Ovary (tissue), 10 donors: ENCODE measurements at places on chromosomes 6 and 20. TPM values are rescaled to one million over a fixed set of nuclear protein-coding genes. Genes with fewer than 3 reads are reported as not detected.

- no peaks in the 10 kb centered on the region for H3K4me1 ChIP-seq
- no peaks in the 10 kb centered on the region for H3K36me3 ChIP-seq
- H3K27ac ChIP-seq = no peak overlapping the region
- no peak overlapping the region for H3K4me3 ChIP-seq
Observed at GRCh38 chr20:56826705-56827665, 197.9 kb downstream of the TFAP2C start.

DNA sequence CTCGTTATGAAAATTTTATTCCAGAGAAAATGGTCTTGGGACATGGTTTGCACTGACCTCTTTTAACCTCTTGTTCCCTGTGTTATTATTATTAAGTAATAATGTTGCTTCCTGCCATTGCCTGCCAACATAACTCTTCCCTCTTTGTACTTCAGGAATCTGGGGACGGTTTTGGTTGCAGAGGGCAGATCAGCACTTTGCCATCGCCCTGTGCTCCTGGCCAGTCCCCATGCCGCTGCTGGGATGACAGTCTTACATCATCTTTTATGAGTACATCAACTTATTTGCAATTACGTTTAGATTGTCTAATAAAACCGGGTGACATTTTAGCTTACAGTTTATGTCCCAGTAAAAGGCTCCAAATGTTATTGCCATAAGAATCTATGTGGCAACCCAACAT lies 157.2 kb downstream of the CDH26 start:
- no peak for DNase-seq
- H3K4me3 ChIP-seq = no peak overlapping the region
- no peaks in the 10 kb centered on the region for H3K27me3 ChIP-seq
- H3K4me1 ChIP-seq = no peaks in the 10 kb centered on the region
- no peak overlapping the region for H3K27ac ChIP-seq
- no peaks in the 10 kb centered on the region for H3K36me3 ChIP-seq

Gene BCAS4
- polyA plus RNA-seq = 2.6 TPM

GRCh38 chr20:64224351-64225170 lies 31.0 kb upstream of the PCMTD2 start:
- H3K36me3 ChIP-seq = no peaks in the 10 kb centered on the region
- no peak for DNase-seq
- H3K4me3 ChIP-seq = no peak overlapping the region
- peaks cover 6% of the 10 kb centered on the region for H3K4me1 ChIP-seq
- H3K27ac ChIP-seq = no peak overlapping the region

DNA sequence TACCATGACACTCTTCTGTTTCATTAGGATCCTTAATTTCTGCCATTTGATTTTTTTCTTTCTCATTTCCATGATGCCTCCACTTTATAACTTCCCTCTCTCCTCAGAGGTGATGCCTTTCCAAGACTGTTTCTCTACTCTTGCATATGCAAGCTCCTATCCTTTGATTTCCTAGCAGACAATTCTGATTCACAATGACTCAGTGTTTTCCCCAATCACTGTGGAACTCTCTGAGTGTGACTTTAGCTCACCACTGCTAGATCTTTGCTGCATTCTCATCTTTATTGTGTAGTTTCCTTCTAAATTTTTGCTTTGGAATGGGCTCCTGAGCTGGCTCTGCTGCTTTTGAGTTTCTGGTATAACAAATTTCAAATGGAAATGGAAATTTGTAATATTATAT lies 184.9 kb downstream of the TINAG start:
- no peaks in the 10 kb centered on the region for H3K4me1 ChIP-seq
- no peaks in the 10 kb centered on the region for H3K27me3 ChIP-seq
- DNase-seq = no peak
- H3K27ac ChIP-seq = no peak overlapping the region
- no peak overlapping the region for H3K4me3 ChIP-seq

Gene C20orf202
- 0.22 TPM for polyA plus RNA-seq

DNA sequence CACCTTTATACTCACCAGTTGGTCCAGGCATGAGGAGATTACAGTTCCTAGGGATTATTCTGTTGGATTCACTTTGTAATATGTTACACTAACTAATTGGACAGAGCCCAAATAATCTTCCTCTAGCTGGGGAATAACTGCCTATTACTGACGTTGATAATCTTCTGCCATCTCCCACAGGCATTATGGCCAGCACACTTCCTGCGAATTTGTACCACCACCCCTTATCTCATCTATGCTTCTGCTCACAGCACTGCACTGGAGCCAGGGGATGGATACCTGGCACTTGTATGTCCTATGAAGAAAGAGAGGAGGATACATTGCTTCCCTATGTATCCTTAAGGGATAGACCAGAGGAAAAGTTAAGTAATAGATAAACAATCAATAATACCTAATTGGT lies 494.8 kb upstream of the MAN1A1 start:
- H3K27ac ChIP-seq = no peak overlapping the region
- H3K4me1 ChIP-seq = no peaks in the 10 kb centered on the region
- no peaks in the 10 kb centered on the region for H3K27me3 ChIP-seq

GRCh38 chr6:42383421-42384205 lies 68.1 kb downstream of the TRERF1 start:
- no peak for DNase-seq
- no peak overlapping the region for H3K27ac ChIP-seq
- no peaks in the 10 kb centered on the region for H3K36me3 ChIP-seq
- no peaks in the 10 kb centered on the region for H3K4me1 ChIP-seq
- no peak overlapping the region for H3K4me3 ChIP-seq
- H3K27me3 ChIP-seq = no peaks in the 10 kb centered on the region

DNA sequence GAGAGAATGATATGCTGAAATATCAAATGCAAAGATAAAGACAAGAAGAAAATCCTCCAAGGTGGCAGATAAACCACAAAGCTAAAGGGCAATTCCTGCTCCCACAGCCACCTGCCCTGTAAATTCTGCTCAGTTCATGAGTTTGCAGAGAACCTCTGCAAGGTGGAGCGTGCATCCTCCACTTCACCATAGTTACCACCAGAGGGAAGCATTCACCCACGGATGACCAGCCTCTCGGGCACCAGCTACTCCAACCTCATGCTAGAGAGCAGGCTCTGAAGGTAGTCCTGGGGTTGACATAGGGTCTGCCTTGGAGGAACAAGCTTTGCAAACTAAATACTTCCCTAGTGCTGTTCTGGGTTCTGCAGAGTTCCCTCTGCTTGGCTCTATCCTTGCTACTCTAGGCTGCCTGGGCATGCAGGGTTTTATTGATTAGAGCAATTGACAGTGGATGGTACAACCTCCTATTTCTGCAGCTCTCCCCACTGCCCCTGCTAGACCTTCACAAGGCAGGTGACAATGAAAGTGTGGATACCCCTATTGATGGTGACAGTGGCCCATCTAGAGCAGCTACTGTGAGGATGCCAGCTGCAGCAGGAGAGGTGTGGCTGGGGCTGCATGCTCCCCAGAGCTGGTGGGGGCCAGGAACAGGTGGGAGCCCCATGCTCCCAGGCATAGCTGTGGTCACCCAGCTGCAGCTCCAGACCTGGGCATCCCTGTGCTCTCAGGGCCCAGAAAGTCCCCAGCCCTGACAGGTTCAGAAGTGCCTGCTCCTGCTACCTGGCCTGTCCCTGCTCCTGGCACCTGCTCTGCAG lies 51.1 kb downstream of the GGTLC1 start:
- no peak overlapping the region for H3K4me3 ChIP-seq
- no peak overlapping the region for H3K27ac ChIP-seq
- no peaks in the 10 kb centered on the region for H3K4me1 ChIP-seq

- H3K27me3 ChIP-seq = no peaks in the 10 kb centered on the region
- H3K36me3 ChIP-seq = no peaks in the 10 kb centered on the region
- H3K4me3 ChIP-seq = no peak overlapping the region
- peaks cover 9% of the 10 kb centered on the region for H3K4me1 ChIP-seq
Observed at GRCh38 chr20:6766433-6766832, 1.1 kb upstream of the BMP2 start.

Gene GPLD1
- polyA plus RNA-seq = 2.3 TPM

Gene LY6G6F
- not detected for polyA plus RNA-seq

DNA sequence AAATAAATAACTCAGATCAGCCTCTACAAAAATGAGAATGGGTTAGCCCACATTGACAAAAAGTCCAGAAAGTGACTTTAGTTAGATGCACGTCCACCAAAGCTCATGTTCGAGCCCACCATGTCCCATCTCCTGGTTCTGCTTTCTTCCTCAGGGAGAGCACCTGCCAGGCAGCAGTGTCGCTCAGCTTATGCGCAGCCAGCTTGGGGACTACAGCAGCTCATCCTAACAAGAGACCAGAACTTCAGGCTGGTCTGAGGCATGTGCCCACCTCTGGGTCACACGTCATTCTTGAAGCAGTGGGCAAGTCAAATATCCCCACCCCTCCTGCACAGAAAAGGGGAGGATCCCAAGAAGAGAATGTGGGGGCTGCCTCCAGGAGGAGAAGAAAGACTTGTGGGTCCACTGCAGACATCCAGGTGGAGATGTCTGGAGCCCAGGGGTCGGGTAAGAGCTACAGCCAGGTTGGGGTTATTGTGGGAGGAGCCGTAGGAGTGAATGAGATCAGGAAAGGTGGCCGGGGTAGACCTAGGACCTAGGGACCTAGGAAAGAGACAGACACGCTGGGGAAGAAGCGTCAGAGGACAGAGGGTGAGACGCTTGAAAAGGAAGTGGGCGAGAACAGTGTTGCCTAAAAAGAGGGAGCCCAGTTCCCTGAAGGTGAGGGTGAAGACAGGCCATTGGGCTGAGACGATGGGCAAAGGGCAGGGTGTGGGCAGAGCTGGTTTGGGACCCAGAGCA lies 52.5 kb downstream of the SSR1 start:
- DNase-seq = peak; percentile 21
- H3K27me3 ChIP-seq = no peaks in the 10 kb centered on the region
- peak overlapping the region; percentile 37 for H3K4me3 ChIP-seq
- H3K4me1 ChIP-seq = peaks cover 2% of the 10 kb centered on the region
- H3K27ac ChIP-seq = no peak overlapping the region

Gene PET117
- 13.0 TPM for polyA plus RNA-seq

Gene LRRC73
- 0.13 TPM for polyA plus RNA-seq

DNA sequence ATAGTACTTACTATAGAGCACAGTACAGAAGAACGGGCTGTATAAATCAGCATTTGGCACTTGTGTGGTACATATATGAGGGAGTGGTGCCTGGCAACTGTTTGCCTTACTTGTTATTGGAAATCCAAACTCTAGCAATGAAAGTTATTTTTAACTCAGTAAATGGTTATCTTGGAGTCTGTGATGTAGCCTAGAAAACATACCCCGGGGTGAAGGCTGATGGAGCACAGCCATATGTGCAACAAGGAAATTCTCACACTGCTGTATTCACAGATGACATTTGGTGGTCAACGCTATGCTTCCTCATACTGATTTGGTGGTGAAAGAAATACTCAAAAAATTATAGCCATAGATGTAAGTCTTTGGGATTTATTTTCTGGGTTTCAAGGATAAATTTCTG lies 807.5 kb upstream of the FLRT3 start:
- H3K4me1 ChIP-seq = peaks cover 4% of the 10 kb centered on the region
- no peak for DNase-seq
- H3K36me3 ChIP-seq = no peaks in the 10 kb centered on the region
- no peak overlapping the region for H3K4me3 ChIP-seq
- no peaks in the 10 kb centered on the region for H3K27me3 ChIP-seq
- no peak overlapping the region for H3K27ac ChIP-seq

Gene IL20RA
- 5.8 TPM for polyA plus RNA-seq

DNA sequence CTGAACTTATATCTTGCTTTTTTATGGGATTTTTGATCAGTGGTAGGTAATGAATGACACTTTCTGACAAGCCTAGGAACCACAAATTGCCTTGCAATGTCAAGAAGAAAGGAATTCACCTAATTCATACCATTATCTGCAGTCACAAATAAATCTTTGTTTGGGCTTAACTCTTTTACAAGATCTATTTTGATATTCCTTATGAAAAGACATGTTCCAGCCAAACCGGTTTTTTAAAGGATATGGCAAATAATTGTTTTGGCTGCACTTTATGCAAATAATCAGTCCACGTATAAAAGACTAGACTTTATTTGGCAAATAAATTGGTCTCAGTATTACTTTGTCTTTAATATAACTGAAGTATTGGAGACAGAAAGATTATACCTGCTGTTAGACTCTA lies 771.7 kb upstream of the ADGRB3 start:
- no peak overlapping the region for H3K4me3 ChIP-seq
- H3K4me1 ChIP-seq = no peaks in the 10 kb centered on the region
- H3K27me3 ChIP-seq = no peaks in the 10 kb centered on the region

DNA sequence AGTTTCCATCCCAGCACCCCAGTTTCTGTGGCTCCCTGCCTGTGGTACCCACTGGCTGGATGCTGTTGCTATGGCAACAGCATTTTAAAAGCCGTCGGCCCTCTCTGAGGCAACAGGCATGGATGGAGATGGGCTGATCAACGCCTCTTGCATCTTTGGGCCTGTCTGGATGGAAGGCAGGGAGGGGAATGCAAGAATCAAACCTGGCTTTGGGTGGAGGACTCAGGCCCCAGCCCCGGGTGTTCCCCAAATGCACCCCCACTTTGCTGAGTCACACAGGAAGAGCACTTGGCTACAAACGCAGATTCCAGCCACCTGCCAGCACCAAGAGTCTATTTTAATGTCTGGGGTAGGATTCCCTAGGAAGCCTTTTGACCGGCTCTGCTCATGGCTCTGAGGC lies 45.7 kb upstream of the TGM2 start:
- H3K4me1 ChIP-seq = no peaks in the 10 kb centered on the region
- H3K27me3 ChIP-seq = no peaks in the 10 kb centered on the region
- no peak overlapping the region for H3K4me3 ChIP-seq
- H3K36me3 ChIP-seq = no peaks in the 10 kb centered on the region

Gene CHRNA4
- polyA plus RNA-seq = 0.06 TPM

- H3K27ac ChIP-seq = no peak overlapping the region
- H3K36me3 ChIP-seq = no peaks in the 10 kb centered on the region
- no peak overlapping the region for H3K4me3 ChIP-seq
- H3K4me1 ChIP-seq = no peaks in the 10 kb centered on the region
Observed at GRCh38 chr6:132289756-132290155, 111.5 kb downstream of the MOXD1 start.

Gene SLC4A11
- 0.17 TPM for polyA plus RNA-seq

Gene NRN1
- polyA plus RNA-seq = 31.9 TPM

GRCh38 chr6:39366931-39367618 lies 44.6 kb upstream of the KCNK16 start:
- H3K27ac ChIP-seq = no peak overlapping the region
- H3K4me1 ChIP-seq = no peaks in the 10 kb centered on the region
- no peak for DNase-seq
- no peaks in the 10 kb centered on the region for H3K27me3 ChIP-seq

- no peak for DNase-seq
- no peak overlapping the region for H3K27ac ChIP-seq
- no peaks in the 10 kb centered on the region for H3K27me3 ChIP-seq
- no peak overlapping the region for H3K4me3 ChIP-seq
Observed at GRCh38 chr6:7159790-7160525, 52.2 kb downstream of the RREB1 start.

Gene POPDC3
- polyA plus RNA-seq = 3.1 TPM

DNA sequence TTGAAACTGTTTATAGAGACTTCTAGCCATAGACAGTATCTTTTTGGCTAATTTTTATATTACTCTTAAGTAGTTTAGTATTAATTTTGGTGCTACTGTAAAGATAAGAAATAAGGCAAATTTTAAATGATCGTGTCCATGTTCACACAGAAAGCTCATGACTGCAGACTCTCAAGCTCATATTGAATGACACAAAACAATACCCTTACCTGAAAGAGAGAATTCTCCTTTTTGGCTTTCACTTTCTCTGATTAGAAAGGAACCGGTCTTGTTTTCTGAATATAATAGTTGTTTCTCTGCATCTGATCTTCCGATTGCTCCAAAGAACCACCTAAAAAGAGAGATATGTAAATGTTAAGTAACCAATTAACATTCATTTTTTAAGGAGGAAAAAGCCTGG lies 57.0 kb downstream of the FRK start:
- H3K27me3 ChIP-seq = no peaks in the 10 kb centered on the region
- no peak overlapping the region for H3K4me3 ChIP-seq
- H3K4me1 ChIP-seq = no peaks in the 10 kb centered on the region
- no peak for DNase-seq
- no peaks in the 10 kb centered on the region for H3K36me3 ChIP-seq
- no peak overlapping the region for H3K27ac ChIP-seq
